ENCODE measurements at places on chromosomes 7 and 10.

DNA sequence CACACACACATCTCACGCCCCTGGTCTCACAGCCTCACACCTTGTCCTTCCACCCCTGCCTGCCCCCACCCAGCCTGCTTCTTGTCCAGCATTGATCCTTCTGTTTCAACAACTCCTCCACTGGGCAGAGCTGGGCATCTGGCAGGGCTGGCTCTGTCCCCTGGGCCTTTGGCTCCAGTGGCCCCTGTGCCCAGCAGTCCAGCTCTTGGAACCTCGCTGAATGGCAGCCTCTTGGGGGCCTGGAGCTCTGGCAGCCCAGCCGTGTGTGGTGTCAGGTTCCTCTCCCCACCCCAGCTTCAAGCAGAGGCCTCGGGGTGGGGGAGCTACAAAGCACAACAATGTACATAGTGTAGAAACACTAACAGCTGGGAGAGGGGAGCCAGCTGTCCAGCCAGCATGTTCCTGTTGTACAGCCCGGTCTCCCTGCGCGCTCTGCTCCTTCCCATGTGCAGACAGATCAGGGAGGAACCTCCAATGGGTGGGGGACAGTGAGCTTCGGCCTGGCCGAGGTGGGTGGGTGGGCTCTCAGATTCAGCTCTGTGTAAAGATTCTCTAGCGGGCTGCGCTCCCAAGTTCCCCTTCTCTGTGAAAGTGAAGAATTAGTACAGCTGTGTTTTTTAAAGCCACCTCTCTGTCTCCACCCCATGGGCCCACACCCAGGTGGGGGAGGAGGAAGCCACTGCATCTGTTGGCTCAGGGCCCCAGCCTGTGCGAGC, 19.4 kb downstream of the ZMIZ2 start:
- DNase-seq: peak; percentile 96

GRCh38 chr7:153920126-153920525, 132.1 kb upstream of the DPP6 start:
- DNase-seq: no peak

DNA sequence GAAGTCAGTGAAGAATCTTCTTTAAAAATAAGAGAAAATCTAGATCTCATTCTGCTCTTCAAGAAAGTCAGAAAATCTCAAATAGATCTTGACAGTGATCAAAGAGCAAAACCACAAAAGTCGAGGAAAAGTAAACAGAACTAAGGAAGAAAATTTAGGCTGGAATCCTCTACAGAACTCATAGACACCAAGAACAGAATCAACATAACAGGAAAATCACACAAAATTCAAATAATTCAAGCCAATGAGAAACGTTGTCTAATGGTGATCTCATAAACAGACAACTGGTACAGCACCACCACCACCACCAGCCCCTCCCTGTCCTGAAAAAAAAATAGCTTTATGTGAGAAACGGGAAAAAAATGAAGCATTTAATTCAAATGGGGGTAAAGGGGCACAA, 6.9 kb downstream of the ITGB1 start:
- no peak for DNase-seq

DNA sequence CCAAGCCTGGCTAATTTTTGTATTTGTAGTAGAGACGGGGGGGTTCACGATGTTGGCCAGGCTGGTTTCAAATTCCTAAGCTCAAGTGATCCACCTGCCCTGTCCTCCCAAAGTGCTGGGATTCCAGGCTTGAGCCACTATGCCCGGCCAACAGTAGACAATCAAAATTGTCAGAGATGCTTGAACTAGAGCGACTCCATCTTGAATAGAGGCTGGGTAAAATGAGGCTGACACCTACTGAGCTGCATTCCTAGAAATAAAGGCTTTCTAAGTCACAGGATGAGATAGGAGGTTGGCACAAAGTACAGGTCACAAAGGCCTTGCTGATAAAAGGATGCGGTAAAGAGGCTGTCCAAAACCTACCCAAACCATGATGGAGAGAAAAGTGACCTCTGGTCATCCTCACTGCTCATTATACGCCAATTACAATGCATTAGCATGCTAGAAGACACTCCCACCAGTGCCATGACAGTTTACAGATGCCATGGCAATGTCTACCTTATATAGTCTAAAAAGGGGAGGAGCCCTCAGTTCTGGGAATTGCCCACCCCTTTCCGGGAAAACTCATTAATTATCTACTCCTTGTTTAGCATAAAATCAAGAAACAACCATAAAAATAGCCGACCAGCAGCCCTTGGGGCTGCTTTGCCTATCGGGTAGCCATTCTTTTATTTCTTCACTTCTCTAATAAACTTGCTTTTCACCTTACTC, 134.5 kb downstream of the BAMBI start:
- DNase-seq: no peak

DNA sequence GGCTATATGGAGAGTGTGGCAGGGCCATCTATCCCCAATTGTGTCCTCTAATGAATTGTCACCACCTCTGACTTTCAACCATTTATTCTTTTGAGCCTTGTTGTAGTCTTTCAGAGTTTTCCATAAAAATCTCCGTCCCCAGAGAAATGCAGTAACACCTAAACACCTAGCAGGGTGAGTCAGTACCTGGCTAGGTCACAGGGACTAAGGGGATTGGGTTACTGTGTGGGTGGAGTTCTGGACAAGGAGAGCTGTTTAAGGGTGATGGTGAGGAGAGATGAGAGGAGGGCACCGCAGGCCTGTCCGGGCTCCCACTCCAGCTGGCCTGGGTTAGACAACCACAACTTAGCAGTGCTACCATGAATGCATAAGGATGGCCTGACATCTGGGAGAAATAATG, 186.2 kb upstream of the LYZL1 start:
- no peak for DNase-seq

- no peak for DNase-seq
Measured at GRCh38 chr10:88048312-88048711, 184.9 kb downstream of the PTEN start.

DNA sequence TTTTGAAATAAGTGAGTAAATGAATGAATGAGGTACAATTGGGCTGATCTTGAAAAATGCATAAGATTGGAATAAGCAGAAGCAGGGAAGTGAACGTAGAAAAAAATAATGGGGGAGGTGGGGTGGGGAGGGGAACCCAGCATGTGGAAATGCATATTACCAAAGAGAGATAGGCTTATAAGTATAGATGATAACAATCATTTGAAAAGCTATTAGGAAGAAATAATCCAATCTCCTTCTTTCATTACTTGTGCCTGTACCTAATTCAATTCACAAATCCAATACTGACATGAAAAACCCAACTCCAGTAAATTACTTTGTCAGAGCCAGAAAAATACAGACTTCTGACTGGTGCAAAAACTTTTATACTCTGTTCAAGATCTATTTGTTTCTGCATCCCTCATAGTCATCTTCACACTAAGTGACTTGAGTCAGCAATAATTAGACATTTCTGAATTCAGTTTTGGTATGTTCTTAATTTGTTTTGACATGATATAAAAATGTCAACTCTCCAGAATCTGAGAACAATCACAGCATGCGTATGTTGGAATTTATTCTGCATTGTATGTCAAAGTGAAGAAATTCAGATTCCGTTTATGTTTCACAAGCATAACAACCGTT, 99.2 kb downstream of the IQUB start:
- DNase-seq: no peak

GRCh38 chr7:152395112-152395511, 40.7 kb downstream of the KMT2C start:
- no peak for DNase-seq

DNA sequence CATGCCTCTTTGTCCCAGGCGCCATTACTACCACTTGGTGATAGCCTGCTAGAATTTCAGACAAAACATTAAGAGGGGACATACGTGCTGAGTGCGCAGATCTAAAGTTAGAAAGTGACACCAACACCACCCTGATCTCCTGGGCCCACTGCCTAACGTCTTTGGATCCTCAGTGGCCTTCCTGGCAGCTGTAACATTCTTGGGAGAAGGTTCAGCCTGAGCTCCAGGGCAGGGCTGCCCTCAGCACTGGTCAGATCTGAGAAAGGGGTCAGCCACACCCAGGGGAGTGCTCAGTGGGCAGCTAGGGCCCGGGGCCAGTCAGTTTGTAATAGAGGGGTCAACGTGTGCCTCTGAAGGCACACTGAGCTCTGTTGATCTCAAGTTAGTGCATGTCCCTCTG, 48.4 kb downstream of the ZCCHC24 start:
- no peak for DNase-seq

- DNase-seq: no peak
Measured at GRCh38 chr10:72658696-72659400, 33.0 kb upstream of the MICU1 start.

GRCh38 chr7:141103847-141104429, 30.1 kb downstream of the TMEM178B start:
- DNase-seq: no peak

GRCh38 chr10:23417254-23417653, 21.6 kb upstream of the OTUD1 start:
- DNase-seq: no peak

- DNase-seq: no peak
Measured at GRCh38 chr7:19024261-19024660, 93.2 kb downstream of the TWIST1 start.

DNA sequence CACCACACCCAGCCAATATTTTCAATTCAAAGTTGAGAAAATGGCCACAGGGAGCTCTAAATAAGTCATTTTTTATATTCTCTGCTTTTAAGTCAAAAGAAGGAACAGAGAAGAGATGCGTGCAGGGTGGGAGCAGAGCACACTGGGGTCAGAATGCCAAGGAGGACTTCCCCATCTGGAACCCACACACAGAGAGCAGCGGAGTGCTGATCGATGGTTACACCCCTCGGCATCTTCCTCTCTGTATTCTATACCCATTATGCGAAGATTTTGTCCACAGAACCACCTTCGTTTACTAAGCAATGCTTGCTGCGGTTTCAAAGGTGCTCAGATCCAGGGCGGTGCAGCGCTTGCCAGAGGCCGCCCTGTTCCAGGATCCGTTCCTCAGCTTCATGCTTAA, 91.3 kb upstream of the RHEB start:
- DNase-seq: no peak

- no peak for DNase-seq
Measured at GRCh38 chr10:8365935-8366911, 311.7 kb downstream of the GATA3 start.

GRCh38 chr10:51910189-51910588, 210.8 kb upstream of the CSTF2T start:
- peak; percentile 40 for DNase-seq

DNA sequence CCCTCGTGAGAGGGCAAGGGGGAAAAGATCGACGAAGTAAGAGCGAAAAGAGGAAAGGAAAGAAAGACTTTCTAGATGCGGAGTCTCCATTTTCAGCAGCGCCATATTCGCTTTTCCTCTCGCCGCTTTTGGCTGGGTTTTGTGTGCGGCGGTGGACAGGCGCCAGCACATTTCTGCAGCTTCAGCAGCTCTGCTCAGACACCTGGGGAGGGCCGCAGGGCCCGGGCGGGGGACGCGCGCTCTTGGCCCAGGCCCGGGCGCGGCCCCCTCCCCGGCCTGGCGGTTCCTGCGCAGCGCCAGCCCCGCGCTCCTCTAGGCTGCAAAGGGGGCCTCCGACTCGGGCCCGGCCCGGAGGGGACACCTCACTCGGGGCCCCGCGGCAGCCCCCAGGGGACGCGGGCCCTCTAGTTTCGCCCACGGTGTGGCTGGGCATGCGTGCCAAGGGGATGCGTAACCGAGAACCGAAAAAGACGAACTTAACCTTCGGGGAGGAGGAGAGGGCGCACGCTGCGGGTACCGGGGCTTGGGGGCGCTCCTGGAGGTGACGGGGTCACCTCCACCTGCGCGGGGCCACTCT, 34.5 kb upstream of the EBLN1 start:
- DNase-seq: no peak

- no peak for DNase-seq
Measured at GRCh38 chr7:115271332-115272235, 349.7 kb downstream of the MDFIC start.

DNA sequence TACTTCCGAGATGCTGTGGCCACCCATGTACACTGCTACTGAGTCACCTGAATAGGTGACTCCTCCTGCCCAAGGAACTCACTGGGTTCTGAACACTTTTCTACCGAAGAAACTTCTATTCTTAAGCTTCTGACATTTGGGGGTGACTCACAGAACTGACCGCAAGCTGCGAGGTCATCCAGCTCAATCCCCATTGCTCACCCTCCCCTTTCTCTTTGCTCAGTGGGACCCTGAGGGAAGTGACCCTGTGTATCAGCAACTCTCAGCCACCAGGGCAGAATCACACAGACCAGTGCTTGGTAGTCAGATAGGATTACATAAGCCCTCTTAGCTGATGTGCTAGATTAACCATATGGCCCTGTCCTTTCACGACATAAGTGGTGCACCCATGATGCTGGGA, 46.3 kb downstream of the INSYN2A start:
- DNase-seq: no peak

DNA sequence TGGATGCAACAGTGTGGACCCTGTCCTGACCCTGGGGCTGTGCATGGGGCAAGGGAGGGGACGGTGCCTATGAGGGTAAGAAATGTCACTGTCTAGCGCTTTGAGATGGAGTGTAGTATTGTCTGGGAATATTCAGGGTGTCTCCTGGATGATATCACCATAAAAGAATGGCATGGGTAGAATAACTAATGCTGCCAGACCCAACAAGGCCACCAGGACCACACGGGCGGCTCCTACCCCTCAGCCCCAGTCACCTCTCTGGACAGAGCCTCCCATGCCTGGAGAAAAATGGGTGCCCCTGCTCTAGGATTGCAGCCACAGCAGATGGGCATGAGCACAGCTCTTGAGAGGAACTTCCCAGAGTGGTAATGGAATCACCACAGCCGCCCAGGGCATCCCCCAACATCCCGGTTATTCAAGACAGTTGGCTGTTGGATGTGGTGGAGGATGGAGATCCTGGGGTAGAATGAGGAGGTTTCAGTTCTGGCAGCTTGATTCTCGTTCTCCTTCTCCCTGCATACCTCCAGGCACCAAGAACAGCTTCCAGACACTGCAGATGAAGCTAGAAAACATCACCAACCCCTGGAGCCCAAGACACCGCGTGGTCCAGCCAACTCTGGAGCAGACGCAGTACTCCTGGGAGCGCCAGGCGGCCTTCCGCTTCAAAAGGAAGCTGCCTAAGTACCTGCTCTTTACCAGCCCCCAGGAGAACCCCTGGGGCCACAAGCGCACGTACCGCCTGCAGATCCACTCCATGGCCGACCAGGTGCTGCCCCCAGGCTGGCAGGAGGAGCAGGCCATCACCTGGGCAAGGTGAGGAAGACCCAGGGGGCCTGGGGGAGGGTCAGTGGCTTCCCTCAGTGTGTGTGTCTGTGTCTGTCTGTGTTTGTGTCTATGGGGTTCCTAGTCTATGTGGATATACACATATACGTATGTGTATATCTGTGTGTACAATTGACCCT, 6.2 kb downstream of the AOC1 start:
- DNase-seq: no peak

GRCh38 chr7:34787586-34787985, 129.6 kb downstream of the NPSR1 start:
- DNase-seq: no peak

GRCh38 chr7:115085421-115085820, 163.5 kb downstream of the MDFIC start:
- no peak for DNase-seq

GRCh38 chr10:28810057-28810870, 132.9 kb downstream of the BAMBI start:
- DNase-seq: no peak

GRCh38 chr10:75916906-75917305, 485.5 kb downstream of the LRMDA start:
- no peak for DNase-seq

GRCh38 chr10:78750418-78750817, 318.3 kb upstream of the ZMIZ1 start:
- DNase-seq: no peak

All from NCI-H2171 treated with DMSO at 0.1 percent for 48 hours (cell line).